Peyer's patch (tissue), 4 donors: ENCODE measurements at places on chromosomes 5 and 9.
A peak's percentile ranks its signal among the peaks of the same experiment; 100 is the strongest.

DNA sequence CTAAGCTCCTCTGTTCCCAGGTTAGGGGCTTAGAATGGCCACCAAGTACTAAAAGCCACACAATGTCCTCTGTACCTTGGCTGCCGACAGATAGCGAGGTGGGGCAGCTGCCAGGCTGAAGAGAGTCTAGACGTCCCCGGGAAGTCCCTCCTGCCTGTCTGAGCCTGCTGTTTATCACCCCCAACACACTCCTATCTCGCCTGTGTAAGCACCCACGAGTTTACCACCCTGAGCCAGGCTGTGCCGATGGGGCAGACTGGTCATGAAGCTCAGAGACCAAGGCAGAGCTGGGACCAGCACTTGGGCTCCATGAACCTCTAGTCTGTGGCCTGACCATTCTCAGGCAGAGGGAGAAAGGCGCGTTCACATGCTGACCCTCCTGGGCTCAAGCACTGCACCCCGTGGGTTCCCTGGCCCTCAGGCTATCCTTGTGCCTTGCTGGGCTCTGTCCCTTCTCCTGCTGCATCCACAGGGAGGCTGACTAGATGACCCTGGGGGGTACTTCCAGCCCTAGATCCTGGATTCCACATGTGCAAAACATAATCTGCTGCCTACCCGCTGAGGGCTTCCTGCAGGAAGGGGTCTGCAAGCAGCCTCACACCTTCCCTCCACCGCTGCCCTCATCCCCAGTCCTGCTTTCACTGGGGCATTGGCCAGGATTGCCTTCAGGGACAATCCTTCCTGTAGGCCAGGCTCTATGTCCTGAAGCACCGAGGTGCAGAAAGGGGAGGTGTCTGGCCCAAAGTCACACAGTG lies 18.6 kb upstream of the SLC25A51 start:
- DNase-seq: no peak

GRCh38 chr9:137299938-137300337 lies 2.1 kb downstream of the NRARP start:
- peak; percentile 55 for DNase-seq

- DNase-seq: no peak
Measured at GRCh38 chr9:136956604-136957003, 4.5 kb downstream of the LCN12 start.

DNA sequence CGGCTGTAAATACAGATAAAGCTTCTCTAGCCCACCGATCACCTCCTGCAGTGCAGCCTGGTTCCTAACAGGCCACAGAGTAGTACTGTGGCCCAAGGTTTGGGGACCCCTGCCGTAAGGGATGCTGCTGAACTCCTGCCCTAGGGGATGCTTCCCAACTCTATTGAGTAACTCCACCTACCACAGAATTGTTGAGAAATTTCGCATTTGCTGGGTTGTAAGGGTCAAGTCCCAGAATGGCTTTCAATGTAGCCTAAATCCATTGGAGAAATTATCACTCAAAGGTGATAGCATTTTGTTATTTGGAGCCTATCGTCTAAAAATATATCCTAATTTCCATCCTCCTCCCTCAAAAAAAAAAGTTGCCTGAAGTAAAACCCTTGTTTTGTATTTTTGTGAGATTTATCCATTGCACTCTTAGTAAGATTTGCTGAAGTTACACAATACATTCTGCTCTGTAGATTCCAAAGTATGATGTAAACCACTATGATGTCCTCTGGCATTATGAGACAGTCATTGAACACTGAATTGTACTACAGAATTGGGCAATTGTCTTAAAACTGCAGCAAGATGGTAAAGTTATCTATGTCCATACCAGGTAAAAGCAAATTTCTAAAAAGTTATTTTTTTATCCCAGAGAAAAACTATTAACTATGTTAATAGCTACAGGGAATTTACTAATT lies 14.0 kb downstream of the ACTBL2 start:
- no peak for DNase-seq

- DNase-seq: no peak
Measured at GRCh38 chr9:114723931-114724330, 41.9 kb upstream of the TEX48 start.

- DNase-seq: no peak
Measured at GRCh38 chr9:124481115-124481514, 26.1 kb downstream of the NR5A1 start.

DNA sequence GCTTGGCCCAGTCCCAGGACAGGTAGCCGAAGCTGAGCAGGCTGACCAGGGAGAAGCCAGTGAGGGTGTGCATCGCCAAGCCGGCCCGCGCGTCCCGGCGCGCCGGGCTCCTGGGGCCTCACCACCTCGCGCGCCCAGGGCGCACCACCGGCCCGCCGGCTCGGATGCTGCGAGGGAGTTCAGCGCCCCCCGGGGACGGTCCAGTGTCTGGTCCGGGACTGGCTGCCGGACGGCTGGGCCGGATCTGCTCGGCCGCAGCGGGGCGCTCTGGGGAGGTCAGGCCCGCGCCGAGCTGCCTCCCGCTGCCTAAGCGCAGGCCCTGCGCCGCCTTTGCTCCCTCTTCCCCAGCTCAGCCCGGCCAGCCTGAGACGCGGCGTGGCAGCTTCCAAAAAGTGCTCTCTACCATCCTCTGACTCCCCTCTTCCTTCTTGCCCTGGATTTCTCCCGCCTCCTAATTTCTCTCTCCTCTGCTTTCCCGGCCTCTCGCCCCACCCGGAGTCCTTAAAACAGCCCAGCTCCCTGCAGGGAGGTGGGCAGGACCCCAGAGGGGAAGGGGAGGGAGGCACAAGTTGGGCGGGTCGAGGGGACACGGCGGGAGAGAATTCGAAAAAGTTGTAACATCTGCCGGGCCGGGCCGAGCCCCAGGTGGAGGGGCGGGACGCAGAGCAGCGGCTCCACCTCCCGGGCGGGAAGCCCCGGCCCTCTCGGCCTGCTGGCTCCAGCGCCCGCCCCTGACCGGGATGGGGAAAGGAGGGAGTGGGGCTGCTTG lies at the start of gene ARSI:
Gene ARSI, minus strand, starts transcription at position 605 of the 769 bp plus-strand sequence. Its CDS starts 532 bp downstream, at position 73.
- DNase-seq: no peak
